ENCODE measurements at places on chromosomes 7 and 10.

GRCh38 chr10:24701447-24701846 is 22.2 kb downstream of the ARHGAP21 start:
- no peak for DNase-seq

GRCh38 chr10:66176772-66177171 is 749.1 kb upstream of the LRRTM3 start:
- no peak for DNase-seq

- DNase-seq = no peak
These were observed 65.8 kb upstream of the EMX2 start for GRCh38 chr10:117476716-117477115.

DNA sequence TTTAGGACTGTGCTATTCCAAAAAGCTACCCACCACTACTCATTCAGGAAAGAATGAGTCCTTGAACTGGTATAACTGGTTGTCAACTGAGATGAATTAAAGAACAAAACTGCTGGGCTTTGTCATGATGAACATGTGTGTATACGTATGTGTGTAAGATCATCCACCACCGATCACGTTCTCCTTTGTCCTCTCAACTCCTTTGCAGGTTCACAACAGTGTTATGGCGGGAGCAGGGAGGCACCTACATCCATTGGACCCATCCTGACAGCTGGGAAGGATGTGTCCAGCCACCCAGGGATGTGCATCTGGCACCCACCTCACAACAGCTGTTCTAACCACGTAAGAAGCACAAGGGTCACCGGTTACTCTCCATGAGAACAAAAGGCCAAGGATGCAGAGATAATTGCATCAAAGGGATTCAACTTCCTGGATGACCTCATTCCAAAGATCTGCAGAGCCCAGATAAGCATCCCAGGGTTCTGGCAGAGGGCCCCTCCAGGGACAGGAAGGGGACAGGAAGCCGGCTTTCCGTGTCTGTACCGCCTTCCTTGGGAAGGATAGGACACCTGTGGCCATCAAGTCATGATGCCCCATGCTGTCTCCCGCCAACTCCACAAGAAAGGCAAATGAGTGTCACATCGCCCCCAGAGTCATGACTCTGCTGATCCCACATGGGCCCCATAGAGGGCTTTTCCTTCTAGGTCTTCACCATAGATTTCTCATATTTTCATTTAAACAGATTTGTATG is 66.1 kb downstream of the STEAP1B start:
- no peak for DNase-seq

GRCh38 chr10:82377608-82378007 is 502.6 kb downstream of the NRG3 start:
- DNase-seq = no peak

GRCh38 chr10:49172061-49172776 is 16.0 kb downstream of the TMEM273 start:
- no peak for DNase-seq

DNA sequence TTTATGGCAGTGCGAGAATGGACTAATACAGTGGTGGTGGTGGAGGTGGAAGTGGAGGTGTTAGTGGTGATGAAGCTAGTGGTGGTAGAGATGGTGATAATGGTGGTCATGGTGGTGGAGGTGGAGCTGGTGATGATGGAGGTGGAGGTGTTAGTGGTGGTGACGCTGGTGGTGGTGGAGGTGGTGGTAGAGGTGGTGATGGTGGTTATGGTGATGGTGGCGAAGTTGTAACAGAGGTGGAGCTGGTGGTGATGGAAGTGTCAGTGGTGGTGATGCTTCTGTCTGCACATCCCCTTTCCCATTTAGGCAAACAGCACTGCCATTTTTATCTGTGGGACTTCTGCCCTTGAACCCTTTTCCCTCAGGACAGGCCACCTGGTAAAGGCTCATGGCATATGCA is 7.4 kb upstream of the PTPRN2 start:
- DNase-seq = no peak

DNA sequence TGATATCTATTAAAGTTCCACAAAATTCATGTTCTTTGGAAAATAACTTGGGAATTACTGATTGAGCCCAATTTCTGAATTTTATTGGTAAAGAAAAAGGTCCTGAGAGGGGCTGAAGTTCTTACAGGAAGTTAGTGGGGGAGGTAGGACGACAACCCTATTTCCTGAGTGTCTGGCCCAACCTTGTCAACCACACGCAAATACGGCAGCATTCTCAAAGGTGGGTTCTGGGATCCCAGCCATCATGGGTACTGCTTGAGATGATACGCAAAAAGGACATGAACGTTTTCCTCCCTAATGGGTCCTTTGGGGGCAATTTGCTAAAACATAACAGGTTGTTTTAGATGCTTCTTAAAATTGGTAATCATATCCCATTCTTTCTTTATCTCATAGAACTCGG is 2.7 kb upstream of the PDCD4 start:
- DNase-seq = no peak

- DNase-seq = no peak
These were observed 135.0 kb downstream of the RALA start for GRCh38 chr7:39758234-39758970.

- no peak for DNase-seq
These were observed 77.4 kb downstream of the LRMDA start for GRCh38 chr10:75508814-75509306.

- no peak for DNase-seq
These were observed 28.2 kb downstream of the ARHGAP21 start for GRCh38 chr10:24695452-24695851.

DNA sequence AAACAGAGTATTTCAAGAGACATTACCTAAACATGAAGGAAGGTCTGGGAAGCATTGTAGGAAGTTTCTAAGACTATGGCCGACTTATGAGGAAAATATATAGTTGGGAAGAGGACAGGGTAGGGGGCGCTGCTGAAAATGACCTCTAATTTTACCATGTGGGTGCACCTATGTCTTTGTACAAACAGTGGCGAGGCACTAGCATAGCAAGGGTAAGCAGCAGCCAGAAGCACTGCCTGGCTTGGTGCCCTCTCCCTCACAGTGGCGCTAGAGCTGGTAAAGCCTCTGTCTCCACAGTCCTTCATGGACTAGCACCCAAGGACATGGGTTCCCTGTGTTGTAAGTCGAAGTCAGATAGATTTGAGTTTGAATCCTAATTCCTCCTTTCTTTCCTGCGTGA is 461.2 kb downstream of the INHBA start:
- DNase-seq = no peak

DNA sequence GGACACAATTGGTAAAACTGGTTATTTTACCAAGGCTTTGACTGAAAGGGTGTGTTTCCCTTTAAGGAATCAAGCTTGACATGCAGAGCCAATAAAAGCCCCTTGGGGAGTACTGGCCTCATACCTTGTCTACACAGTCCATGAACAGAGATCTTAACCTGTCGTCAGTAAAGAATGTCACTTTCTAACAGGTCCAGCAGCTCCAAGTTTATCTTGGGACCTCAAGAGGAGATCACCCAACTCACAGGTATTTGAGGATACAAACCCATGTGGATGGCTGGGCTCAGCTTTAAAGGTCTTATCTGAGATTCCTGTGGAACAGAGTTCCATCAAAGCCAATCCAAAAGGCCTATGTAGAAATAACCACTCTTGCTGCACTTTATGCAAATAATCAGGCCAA is 61.3 kb downstream of the COA1 start:
- DNase-seq = no peak

DNA sequence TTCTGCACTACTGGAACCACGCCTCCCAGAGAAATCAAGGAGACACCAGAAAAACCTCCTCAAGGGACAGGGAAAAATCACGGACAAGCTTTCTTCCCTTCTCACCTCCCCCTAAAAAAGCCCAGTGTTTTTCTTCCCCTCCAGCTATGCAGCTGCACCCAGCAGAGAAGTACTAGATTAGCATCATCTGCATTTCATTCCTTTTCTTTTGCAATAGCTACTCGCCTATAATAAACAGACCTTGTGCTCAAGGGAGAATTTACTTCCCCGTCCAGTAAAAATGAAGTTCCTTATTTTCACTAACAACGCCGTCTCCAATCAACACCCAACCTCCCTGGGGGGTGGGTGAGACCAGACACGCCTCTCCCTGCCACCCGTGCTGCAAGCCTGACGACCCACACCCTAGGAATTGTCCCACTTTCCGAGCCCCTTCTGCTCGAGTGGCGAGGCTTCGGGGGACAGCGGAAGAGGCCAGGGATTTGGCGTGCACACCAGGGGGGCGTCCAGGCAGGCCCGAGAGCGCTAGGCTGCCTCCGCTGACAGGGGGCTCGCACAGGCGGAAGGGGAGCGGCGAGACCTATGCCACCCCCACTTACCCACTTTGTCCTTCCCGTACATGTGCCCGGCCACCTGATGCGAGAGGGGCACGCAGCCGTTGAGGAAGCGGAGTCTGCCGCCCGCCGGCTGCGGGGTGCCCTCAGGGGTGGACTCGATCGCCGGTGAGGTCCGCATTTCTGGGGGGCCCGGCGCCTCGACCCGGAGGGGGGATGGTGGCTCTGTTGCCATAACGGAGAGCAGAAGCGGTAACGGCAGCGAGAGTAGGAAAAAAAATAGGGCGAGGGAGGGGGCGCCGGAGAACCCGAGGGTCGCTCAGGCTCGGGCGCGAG is 625 bp downstream of the IPMK start:
- no peak for DNase-seq

GRCh38 chr7:134468054-134468453 is 9.2 kb upstream of the AKR1B1 start:
- DNase-seq = no peak

GRCh38 chr7:132906193-132906835 is 175.6 kb downstream of the CHCHD3 start:
- no peak for DNase-seq

DNA sequence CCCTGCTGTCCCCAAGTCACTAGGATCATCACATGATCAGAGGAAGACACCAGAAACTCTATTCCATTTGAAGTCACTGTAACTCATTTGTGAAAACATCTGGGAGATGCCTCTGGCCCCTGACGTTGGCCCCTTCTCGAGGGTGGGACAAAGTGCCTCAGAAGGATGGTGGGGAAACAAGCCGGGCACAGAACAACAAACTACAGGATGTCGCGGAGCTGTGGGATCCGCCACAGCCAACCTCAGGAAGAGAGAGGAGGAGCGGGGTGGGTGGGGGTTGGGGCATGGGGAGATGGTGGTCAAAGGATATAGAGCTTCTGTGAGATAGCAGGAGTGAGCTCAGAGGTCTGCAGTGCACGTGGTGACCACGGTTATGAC is 265.6 kb upstream of the TCERG1L start:
- DNase-seq = no peak

GRCh38 chr10:88186335-88186734 is 322.9 kb downstream of the PTEN start:
- no peak for DNase-seq

GRCh38 chr10:127123626-127124025 is 72.8 kb downstream of the INSYN2A start:
- no peak for DNase-seq

- DNase-seq = no peak
These were observed 16.4 kb downstream of the ZNF488 start for GRCh38 chr10:47367646-47368045.

GRCh38 chr10:103451091-103451813 is 918 bp downstream of the CALHM2 start:
- no peak for DNase-seq

- DNase-seq = no peak
These were observed 58.9 kb downstream of the MICALL2 start for GRCh38 chr7:1400371-1400770.

- no peak for DNase-seq
These were observed 38.1 kb upstream of the GRM8 start for GRCh38 chr7:127290801-127291361.

DNA sequence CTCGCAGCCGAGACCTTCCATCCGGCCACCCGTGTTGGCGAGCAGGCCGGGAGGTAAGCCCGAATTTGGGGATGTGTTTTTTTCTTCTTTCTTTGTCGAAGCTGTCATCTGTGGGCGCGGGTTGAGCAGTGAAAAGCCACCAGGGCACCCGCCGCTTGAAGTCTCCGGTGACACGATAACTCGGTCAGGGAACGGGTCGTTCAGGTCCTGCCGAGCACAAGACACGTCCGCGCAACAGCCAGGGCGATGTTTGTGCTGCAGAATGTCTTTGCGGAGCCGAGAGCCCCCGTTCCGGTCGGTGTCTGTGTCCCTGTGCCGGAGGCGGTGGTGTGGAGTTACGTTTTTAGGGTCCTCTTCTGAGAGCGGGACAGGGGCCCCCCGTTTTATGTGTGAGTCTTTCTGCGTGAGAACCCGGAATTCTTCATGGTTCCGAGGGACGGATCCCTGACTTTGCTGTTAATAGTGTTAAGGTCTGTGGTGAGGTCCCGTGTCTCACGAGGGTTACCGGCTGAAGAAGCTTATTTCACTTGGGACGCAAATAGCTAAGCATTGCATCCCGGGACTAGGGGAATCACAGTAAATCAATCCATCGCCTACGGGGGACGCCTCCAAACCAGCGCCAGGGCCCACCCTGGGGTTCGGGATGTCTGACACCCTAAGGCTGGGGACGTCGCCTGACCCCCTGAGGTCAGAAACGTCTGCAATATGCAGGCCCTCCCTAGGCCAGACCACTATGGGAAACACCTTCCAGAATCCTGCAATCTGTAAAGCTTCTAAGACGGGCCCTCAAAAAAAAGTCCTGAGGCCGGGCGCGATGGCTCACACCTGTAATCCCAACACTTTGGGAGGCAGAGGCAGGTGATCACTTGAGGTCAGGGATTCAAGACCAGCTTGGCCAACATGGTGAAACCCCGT is 99.5 kb downstream of the ELFN1 start:
- DNase-seq = no peak

- DNase-seq = no peak
These were observed 1325.5 kb downstream of the REEP3 start for GRCh38 chr10:64846700-64847099.

- no peak for DNase-seq
These were observed 104.3 kb downstream of the UBE2H start for GRCh38 chr7:129848436-129848835.

GRCh38 chr10:62250594-62251198 is 17.9 kb downstream of the RTKN2 start:
- DNase-seq = no peak

DNA sequence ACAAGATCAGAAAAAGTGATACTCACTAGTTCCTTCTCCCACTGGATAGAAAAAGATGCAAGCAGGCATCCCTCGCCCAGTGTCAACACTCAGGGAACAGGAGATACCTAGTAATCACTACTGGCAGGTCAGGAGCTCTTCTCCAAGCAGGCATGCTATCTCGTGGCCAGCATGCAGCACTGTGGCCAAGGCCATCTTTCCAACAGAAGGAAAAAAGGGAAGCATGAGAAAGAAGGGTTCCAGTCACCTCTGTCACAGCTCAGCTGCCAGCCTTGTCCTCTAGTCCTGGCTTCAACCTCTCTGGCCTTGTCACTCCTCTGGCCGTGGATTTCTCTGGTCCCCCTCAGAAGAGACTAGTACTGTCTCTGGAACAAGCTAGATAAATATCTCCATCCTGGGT is 45.3 kb downstream of the DLG5 start:
- no peak for DNase-seq

DNA sequence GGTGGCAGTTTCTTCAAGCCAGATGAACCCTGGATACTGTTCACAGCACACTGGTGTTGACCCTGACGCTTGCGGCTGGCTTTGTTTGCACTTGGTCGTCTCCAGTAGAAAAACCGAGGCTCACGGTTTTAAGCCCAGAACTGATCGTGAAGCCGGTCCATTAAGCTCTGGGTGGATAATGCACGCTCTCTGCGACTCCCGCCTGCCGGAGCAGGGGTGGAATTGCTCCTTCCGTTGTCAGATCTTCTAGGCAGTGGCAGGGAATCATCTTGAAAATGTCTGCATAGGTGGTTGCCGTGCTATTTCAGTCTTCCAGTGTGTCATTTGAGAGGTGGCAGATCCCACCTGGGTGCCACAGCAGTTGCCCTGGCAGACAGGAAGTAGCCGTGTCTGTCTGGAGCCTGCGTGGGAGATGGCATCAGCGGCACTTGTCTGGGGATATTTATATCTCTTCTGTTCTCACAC is 35.9 kb upstream of the AP5Z1 start:
- DNase-seq = no peak
